Stimulated activated CD8-positive, alpha-beta memory T cell treated with anti-CD3 and anti-CD28 coated beads, Interleukin-4, amount 100 ng/mL, for 4 hours (primary cell): ENCODE measurements at places on chromosomes 1 and 21.

- DNase-seq: no peak
These were observed 4.7 kb downstream of the SCAF4 start for GRCh38 chr21:31727181-31727580.

GRCh38 chr1:9596415-9597123, 7.9 kb downstream of the TMEM201 start:
- DNase-seq: no peak

GRCh38 chr21:26659182-26659581, 86.1 kb upstream of the CYYR1 start:
- no peak for DNase-seq

DNA sequence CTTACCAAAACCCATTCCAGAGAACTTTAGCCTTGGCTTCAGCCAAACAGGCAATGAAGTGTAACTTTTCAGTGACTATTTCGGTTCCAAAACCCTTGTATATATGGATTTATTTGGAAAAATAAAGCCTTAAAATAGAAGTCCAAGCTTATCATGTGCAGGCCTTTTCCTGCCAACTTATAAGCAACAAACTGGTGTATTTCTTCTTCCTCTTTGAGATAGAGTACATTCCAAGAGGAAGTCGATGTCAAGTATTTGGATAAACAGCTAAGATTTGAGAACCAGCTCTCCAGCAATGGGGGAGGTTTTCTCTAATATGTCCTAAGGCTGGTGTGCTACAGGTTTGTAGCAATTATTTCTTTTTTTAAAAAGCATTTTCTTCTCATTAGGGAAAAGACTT, 407.8 kb downstream of the DUSP10 start:
- DNase-seq: no peak

DNA sequence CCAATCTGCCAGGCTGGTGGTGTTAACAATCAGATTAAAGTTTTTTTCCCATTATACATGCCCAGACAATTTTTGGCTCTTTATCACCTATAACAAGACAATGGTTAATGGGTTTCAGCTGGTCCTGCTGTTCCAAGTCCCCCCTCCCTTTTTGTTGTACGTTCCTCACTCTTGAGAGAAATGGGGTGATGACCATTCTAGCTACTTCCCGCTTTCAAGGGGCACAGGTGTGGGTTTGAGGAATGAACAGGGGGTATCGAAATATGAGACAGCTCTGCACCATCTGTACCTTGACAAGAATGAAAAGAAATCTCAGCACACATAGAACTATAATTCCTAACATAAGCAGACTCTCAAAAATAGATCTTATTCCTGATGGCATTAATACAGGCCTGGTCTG, 326.8 kb downstream of the PTPRU start:
- no peak for DNase-seq

DNA sequence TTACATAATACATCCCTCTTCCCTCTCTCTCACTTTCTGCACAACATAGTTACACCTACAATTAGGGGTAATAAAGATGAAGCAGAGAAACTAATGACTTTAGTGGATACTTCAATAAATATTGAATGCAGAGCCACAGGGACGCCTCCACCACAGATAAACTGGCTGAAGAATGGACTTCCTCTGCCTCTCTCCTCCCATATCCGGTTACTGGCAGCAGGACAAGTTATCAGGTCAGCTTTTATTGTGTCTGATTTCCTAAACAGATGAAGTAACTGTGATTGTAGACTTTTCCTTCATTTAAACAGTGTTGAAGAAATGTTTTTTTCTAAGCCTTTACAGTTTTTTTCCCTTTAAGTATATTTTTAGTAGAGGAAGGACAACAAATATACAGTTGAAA, 281.6 kb downstream of the TPR start:
- DNase-seq: no peak

GRCh38 chr1:155035936-155036335, 2.3 kb downstream of the DCST1 start:
- DNase-seq: no peak

DNA sequence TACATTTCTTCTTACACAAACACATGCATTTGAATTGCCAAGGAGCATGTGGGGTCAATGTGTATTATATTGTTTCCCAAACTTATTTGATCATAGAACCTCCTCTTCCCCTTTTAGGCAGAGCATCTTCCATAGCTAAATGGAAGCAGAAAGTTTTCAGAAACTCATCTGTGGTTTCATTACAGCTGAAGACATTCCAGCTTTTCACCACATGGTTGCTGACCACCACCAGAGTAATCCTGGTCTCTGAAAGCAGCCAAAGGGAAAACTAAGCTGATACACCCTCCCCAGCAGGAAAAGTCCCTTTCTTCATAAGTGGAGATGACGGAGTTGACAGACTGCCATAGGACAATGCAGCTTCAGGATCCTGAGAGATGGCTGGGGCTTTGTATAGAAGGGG, 30.2 kb upstream of the OTUD3 start:
- DNase-seq: no peak
